ENCODE measurements at places on chromosomes 2 and 18.

- no peak for DNase-seq
Observed at GRCh38 chr2:237403024-237403882, 10.7 kb downstream of the COL6A3 start.

DNA sequence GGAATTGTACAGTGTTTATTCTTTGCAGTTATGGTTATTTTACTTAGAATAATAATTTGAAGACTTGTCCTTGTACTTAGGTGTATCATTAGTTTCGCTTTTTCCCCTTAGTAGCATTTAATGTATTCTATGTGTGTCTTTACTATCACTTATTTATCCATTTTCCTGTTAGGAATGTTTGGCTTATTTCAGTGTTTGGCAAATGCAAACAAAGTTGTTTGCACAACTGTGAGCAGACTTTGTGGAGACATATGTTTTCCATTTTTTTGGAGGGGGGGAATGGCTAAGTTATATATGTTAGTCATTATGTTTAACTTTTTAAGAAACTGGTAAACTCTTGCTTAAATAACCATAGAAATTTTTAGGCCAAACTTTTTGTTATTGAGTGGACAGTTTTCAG lies 447.7 kb downstream of the SOX11 start:
- DNase-seq, result no peak

DNA sequence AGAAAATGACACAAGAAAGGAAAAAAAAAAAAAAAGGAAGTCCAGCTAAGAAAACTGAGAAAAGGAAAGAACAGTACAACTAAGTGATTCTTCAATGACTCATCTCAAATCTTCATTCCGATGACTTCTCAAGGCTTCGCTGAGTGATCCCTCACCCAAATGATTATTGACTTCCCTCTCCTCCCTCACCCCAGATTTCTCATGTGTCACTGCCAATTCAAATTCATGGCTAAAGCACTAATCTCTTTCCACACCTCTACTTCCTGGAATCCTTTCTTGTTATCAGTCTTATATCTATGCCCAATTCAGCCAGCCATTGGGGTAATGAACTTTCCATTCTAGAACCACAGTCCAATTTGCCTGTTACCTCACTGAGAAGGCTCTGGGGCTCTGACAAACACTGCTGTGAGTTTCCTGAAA lies 7.2 kb upstream of the ABCB11 start:
- DNase-seq, result no peak

DNA sequence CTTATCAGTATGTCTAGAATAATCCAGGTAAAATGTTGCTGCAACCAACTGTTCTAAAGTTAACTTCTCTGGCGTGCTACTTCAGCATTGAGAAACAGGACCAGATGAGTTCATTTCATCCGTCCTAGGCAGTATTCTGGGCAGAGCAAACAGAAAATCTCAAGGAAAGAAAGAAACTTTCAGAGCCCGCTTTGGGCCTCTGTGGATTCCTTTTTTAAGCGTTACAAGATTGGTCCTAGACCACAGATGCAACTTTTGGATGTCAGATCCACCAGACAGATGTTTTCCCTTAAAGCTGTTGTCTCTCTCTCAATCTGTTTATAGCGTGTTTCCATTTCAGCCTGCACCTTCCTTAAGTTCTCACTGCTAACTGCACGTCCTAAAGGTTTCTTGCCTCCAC lies 75.0 kb downstream of the BCL2 start:
- no peak for DNase-seq

- DNase-seq, result no peak
Observed at GRCh38 chr2:50391556-50391955, 640.4 kb downstream of the NRXN1 start.

GRCh38 chr2:121771976-121772742 lies 16.7 kb downstream of the TSN start:
- DNase-seq, result no peak

GRCh38 chr2:168560817-168561499 lies 104.9 kb downstream of the CERS6 start:
- DNase-seq, result no peak

GRCh38 chr2:189756311-189756952 lies 6.2 kb downstream of the OSGEPL1 start:
- no peak for DNase-seq

GRCh38 chr2:207448006-207448405 lies 81.8 kb upstream of the CREB1 start:
- DNase-seq, result no peak

DNA sequence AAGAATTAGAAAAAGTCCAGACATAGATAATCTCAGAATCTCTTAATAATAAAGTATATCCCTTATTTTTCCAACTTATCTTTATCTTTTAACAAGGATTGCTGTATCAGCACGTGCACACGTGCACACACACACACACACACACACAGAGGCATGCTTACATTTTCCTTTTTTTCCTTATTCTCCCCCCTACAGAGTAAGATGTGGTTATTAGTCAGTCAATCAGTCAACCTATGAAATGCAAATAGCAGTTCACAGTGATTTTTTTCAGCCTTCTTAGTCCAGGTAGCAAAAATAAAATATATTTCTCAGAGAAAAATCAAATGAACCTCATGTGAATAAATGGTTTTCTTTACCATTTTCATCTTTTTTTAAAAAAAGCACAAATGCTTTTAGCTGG lies 506.2 kb upstream of the SLC39A10 start:
- no peak for DNase-seq

DNA sequence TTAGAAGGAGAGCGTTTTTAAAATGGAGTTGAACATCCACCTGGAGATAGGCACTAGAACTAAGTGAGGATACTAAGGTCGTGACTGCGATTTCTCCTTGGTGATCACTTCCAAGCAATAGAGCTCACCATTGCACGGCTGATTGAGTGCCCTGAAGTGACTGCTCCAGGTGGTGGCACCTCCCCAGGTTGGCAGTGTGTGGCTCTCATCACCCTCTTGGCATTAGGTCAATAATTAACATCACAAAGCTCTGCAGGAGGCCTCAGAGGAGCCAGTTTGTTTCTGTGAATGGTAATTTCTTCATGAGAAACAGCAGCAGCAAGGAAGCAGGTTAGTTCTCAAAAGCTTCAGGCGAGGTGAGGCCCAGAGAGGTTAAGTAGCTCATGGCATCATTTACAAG lies 259.6 kb downstream of the CLIP4 start:
- DNase-seq, result no peak

- no peak for DNase-seq
Observed at GRCh38 chr2:204205082-204205481, 268.5 kb downstream of the ICOS start.

DNA sequence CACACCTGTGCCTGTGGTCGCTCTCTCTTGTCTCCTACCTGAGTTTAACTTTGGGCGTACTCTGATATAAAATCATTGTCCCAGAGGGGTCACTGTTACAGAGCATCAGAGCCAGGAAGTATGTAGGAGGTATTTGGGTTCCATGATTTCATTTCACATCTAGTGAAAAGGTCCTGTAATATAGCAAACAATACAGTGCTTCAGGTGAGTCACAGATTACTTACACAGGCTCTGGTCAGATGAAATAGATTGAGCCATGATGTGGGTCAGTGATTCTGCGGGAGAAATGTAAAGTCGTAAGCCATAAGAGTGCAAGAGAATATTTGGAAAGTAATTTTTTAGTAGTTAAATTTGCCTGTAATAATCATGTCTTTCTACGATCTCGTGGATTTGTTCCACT lies 70.2 kb downstream of the SOCS6 start:
- no peak for DNase-seq

- no peak for DNase-seq
Observed at GRCh38 chr2:157625296-157625695, 3.4 kb downstream of the ACVR1C start.

DNA sequence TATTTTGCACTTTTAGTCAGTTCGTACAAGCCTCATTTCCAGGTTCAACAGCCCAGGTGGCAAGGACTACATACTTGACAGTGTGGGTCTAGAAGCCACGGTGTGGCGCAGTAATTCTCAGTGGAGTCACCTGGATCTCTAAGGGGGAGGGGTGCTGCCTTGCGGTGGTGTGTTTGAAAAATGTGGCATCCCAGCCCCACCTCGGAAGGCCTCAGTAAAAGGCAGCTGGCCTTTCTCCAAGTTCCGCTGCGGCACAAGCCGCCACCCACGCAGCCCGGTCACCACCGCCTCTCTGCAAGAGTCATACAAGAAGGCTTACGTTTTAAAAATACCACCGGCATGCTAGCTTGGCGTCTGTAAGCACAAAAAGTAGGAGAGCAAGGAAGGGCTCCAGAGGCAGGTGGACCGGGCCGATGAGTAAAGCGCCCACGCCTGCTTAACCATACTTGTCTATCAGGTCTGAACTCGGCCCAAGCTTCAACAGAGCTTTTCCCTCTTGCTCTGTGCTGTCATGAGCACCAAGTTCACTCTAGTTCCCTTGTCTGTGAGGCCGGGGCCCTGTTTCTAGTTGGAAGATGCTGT lies 49.5 kb downstream of the SPRED2 start:
- peak; percentile 55 for DNase-seq

DNA sequence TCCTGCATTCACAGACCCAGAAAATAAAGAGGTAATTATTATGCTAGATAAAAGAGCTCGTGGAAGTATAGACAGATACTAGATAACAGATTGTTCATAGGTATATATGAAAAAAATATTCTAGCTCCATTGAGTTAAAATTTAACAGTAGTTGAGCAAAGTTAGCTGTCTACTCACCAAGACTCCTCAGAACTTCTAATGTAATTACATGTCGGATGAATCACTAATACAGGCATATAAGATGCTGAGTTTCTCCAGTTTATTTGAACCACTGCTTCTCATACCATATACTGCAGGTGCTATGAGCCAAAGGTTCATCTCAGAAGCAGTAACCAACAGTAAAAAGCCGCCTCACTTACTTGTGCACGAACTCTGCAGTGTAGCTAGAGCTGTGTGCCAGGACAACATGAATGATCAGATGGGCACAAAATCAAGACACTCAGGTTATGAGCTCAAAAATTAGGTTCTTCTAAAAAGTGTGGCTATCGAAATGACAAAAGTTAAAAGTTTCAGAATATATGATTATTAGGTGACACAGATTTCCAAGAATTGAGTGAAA lies 373.4 kb downstream of the NCKAP5 start:
- no peak for DNase-seq

- DNase-seq, result no peak
Observed at GRCh38 chr2:110979471-110980338, 141.0 kb upstream of the BCL2L11 start.

DNA sequence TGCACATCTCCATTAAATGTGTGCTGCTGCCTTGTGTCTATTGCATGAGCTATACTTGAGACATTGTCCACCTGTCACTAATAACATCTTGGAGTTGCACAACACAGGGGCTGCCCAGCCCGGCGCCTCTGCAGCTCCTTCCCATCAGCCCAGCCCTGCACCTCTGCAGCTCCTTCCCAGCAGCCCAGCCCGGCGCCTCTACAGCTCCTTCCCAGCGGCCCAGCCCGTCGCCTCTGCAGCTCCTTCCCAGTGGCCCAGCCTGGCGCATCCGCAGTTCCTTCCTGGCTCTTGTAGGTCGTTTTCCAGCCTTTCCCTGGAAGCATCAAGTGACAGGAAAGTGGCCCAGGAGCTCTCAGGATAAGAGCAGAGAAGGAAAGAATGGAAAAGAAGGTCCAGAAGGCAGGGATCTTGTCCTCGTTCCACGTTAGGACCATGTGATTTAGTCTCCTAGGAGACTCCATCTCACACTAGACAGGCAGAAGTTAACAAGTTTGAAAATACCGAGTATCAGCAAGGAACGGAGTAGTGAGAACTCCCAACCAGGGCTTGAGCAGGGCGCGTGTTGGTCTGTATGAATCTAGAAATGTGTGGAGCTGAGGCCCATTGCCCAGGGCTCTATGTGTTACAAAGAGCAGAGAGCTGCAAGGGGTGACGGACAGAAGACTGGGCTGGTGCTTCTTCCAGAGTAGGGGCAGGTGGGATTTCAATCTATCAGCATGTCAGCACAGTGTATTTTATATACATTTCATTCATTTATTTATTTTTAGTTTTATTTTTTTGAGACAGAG lies 115.7 kb upstream of the TPO start:
- DNase-seq, result no peak

DNA sequence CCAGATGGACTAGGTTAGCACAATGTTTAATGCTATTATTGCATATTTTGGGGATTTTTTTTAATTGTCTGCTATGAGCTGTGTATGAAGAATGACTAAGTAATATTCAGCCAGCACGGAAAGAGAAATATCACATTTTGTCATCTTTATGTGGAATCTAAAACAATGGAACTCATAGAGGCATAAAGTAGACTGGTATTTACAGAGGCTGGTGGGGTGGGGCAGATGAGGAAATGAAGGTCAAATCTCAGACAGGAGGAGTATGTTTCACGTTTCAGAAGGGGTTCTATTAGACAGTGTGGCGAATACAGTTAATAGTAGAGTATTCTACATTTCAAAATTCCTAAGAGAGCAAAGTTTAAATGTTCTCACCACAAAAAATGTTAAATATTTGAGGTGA lies 4.7 kb downstream of the CDH19 start:
- no peak for DNase-seq

- no peak for DNase-seq
Observed at GRCh38 chr2:241123816-241124536, 21.9 kb upstream of the MTERF4 start.

GRCh38 chr2:878245-878930 lies 72.3 kb upstream of the SNTG2 start:
- no peak for DNase-seq

DNA sequence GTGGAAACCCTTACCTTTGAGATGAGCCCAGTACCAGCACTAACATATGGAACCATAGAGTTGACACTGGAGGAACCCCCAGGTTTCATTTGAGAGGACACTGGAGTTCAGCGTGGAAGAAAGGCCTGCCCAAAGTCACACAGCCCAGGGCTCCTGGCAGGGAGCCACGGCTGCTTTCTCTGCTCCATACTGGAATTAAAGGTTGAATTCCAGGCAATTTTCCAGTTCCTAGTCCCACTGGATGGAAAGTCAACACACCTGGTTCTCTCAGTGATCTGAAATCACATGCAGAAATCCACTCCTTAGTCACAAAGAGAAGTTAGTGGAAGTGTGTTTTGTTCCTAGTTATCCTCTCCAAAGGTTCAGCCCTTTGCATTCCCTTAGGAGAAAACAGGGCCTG lies 336.1 kb upstream of the SKOR2 start:
- no peak for DNase-seq

GRCh38 chr18:5975111-5976002 lies 80.0 kb upstream of the TMEM200C start:
- DNase-seq, result no peak

GRCh38 chr18:55539240-55539639 lies 48.8 kb downstream of the TCF4 start:
- no peak for DNase-seq

- no peak for DNase-seq
Observed at GRCh38 chr18:63237881-63238692, 81.5 kb downstream of the BCL2 start.

DNA sequence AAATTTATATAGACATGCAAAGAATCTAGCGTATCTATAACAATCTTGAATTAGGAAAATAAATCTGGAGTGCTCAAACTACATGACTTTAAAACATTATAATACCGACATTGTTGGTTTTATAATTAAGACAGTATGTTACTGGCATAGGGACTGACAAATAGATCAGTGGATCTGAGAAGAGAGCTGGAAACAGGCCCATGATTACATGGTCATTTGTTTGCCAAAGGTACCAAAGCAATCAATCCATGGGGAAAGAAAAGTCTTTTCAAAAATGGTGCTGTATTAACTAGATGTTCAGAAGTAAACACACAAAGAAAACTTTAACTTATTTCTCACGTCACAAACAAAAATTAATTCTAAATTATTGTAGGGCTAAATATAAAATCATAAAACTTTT lies 124.2 kb downstream of the BCL2L11 start:
- no peak for DNase-seq

GRCh38 chr2:231330311-231330710 lies 65.2 kb upstream of the B3GNT7 start:
- no peak for DNase-seq
